Dermis lymphatic vessel endothelial cell (primary cell): ENCODE measurements at places on chromosomes 3 and 15. TPM values are rescaled to one million over a fixed set of nuclear protein-coding genes. Genes with fewer than 3 reads are reported as not detected.

Gene AP3B2
- not detected in 2 replicates for total RNA-seq

Gene SHC4
- 0.11 and 0.34 TPM in 2 replicates for total RNA-seq

Gene TMEM45A
- 12.0 and 13.9 TPM in 2 replicates for total RNA-seq

Gene SCAANT1
- total RNA-seq: not detected in 2 replicates

Gene ANKRD63
- not detected in 2 replicates for total RNA-seq

Gene CYP1A2
- not detected in 2 replicates for total RNA-seq

Gene TF
- 0.09 and 0.33 TPM in 2 replicates for total RNA-seq

Gene THSD4
- 23.6 and 26.3 TPM in 2 replicates for total RNA-seq

Gene TIMP4
- total RNA-seq: 0.26 and 0.98 TPM in 2 replicates

Gene CCR1
- total RNA-seq: not detected in 2 replicates

Gene GNAT1
- total RNA-seq: not detected in 2 replicates

Gene CLEC3B
- 0.43 and 0.65 TPM in 2 replicates for total RNA-seq

Gene PIERCE2
- 0.76 and 1.8 TPM in 2 replicates for total RNA-seq

Gene NPAP1
- not detected in 2 replicates for total RNA-seq

Gene CD200
- 4.7 and 6.7 TPM in 2 replicates for total RNA-seq

Gene CPLX3
- total RNA-seq: not detected in 2 replicates

Gene GP9
- 0.11 TPM in 1 of 2 replicates, not detected in the other for total RNA-seq

Gene C3orf20
- under 0.01 TPM in 2 replicates for total RNA-seq

Gene ZNF660
- total RNA-seq: under 0.01 and 0.26 TPM in 2 replicates

Gene C2CD4A
- 1.4 and 2.3 TPM in 2 replicates for total RNA-seq

Gene ZPLD1
- total RNA-seq: under 0.01 TPM in 1 of 2 replicates, not detected in the other

Gene HRG
- total RNA-seq: not detected in 2 replicates

Gene TRH
- not detected in 2 replicates for total RNA-seq

Gene CERS3
- total RNA-seq: not detected in 2 replicates

Gene SCN11A
- under 0.01 and 0.09 TPM in 2 replicates for total RNA-seq

Gene SLC2A2
- total RNA-seq: not detected in 2 replicates

Gene HTR3D
- total RNA-seq: not detected in 2 replicates

Gene GOLGA8T
- 0.09 TPM in 1 of 2 replicates, not detected in the other for total RNA-seq

Gene KNG1
- total RNA-seq: not detected in 2 replicates

Gene COL6A5
- total RNA-seq: not detected in 2 replicates

Gene LRRIQ4
- total RNA-seq: 0.09 TPM in 1 of 2 replicates, not detected in the other

Gene CTXND1
- not detected in 2 replicates for total RNA-seq

Gene PPP4R2
- 63.1 and 86.5 TPM in 2 replicates for total RNA-seq

Gene CSK
- 21.7 and 30.5 TPM in 2 replicates for total RNA-seq
